ENCODE measurements at places on chromosomes 4 and X. TPM values are rescaled to one million over a fixed set of nuclear protein-coding genes. Genes with fewer than 3 reads are reported as not detected.

The ARL9 gene
- total RNA-seq = 2.5 TPM

DNA sequence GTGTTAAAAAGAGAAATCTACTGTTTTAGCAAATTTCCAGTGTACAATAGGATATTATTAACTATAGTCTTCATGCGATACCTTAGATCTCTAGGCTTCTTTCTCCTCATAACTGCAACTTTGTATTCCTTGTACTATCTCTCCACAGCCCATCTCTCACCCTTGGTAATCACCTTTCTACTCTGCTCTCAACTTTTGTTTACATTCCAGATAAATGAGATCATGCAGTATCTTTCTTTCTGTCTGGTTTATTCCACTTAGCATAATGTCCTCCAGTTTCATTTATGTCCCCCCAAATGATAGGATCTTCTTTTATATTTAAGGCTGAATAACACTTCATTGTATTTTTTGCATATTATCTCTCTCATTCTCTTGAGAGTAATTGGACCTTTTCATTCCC, 165.5 kb downstream of the HS3ST1 start:
- H3K36me3 ChIP-seq = no peaks in the 10 kb centered on the region
- H3K27me3 ChIP-seq = no peaks in the 10 kb centered on the region
- H3K4me1 ChIP-seq = no peaks in the 10 kb centered on the region
- H3K27ac ChIP-seq = no peak overlapping the region
- DNase-seq = no peak

- no peaks in the 10 kb centered on the region for H3K36me3 ChIP-seq
- H3K27ac ChIP-seq = no peak overlapping the region
- H3K4me3 ChIP-seq = no peak overlapping the region
Measured at GRCh38 chrX:77118686-77119085, 328.5 kb upstream of the FGF16 start.

The PRRG3 gene
- total RNA-seq = not detected

The GABRE gene
- 17.1 TPM for total RNA-seq

- no peak overlapping the region for H3K4me3 ChIP-seq
- no peaks in the 10 kb centered on the region for H3K27me3 ChIP-seq
Measured at GRCh38 chrX:97639526-97639925, 755.8 kb downstream of the RPA4 start.

The CCNA2 gene
- total RNA-seq = 318 TPM

- H3K36me3 ChIP-seq = no peaks in the 10 kb centered on the region
- H3K27me3 ChIP-seq = no peaks in the 10 kb centered on the region
Measured at GRCh38 chr4:174273930-174274329, 9.5 kb downstream of the FBXO8 start.

DNA sequence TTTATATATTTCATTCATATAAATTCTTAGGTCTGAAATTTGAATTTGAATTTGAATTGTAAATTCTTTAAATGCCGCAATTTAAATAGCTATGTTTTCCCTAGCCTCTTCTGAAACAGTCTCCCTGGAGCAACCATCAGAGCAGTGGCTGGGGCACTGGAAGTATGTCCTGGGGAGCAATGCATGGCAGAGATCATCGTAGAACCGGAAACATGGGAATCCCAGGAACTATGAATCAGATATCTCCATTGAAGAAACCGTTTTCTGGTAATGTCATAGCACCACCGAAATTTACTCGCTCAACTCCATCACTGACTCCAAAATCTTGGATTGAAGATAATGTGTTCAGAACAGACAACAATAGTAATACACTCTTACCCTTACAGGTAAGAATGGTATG, 4.9 kb downstream of the CPEB2 start:
- peaks cover 7% of the 10 kb centered on the region for H3K4me1 ChIP-seq
- no peaks in the 10 kb centered on the region for H3K27me3 ChIP-seq
- no peak overlapping the region for H3K27ac ChIP-seq
- no peaks in the 10 kb centered on the region for H3K36me3 ChIP-seq
- no peak for DNase-seq
- H3K4me3 ChIP-seq = no peak overlapping the region

The MAGEA1 gene
- not detected for total RNA-seq

GRCh38 chrX:54495814-54496516, at the start of gene FGD1:
Gene FGD1, minus strand, starts transcription at chrX:54496234. Its CDS starts 802 bp downstream, at chrX:54495432.
- peak within 1 kb of the TSS; percentile 29 for H3K27ac ChIP-seq
- no peaks in the 10 kb centered on the region for H3K36me3 ChIP-seq
- peaks cover 15% of the 10 kb centered on the region for H3K4me1 ChIP-seq
- peak; percentile 52 for DNase-seq
- no peaks in the 10 kb centered on the region for H3K27me3 ChIP-seq

DNA sequence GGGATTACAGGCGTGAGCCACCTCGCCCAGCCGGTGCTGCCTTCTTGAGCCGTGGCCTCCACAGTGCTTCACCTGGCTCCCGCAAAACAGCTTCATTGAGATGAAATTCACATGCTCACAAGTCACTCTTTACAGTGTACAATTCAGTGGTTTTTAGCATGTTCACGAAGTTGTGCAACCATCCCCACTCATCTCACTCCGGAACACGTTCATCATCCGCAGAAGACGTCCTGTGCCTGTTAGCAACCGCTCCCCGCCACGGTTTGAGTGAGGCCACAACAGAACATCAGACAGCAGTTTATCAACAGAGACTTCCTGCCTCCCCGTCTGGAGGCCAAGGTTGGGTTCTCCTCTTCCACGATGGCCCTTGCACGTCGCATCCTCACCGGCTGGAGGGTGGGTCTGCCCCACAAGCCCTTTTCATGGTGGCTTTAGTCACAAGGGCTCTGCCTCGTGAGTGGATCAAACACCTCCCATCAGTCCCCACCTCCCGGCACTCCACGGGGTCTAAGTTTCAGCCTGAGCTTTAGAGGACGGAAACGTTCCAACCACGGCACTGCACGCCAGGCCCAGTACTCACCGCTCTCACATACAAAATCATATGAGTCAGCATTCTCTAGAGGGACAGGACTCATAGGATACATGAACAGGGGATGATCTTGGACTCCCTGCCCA, 29.6 kb upstream of the SPON2 start:
- H3K27me3 ChIP-seq = no peaks in the 10 kb centered on the region
- no peak for DNase-seq
- no peaks in the 10 kb centered on the region for H3K36me3 ChIP-seq

The ADGRL3 gene
- total RNA-seq = not detected

The LONRF3 gene
- 1.1 TPM for total RNA-seq

The FAM47E gene
- not detected for total RNA-seq

The JAKMIP1 gene
- total RNA-seq = not detected

DNA sequence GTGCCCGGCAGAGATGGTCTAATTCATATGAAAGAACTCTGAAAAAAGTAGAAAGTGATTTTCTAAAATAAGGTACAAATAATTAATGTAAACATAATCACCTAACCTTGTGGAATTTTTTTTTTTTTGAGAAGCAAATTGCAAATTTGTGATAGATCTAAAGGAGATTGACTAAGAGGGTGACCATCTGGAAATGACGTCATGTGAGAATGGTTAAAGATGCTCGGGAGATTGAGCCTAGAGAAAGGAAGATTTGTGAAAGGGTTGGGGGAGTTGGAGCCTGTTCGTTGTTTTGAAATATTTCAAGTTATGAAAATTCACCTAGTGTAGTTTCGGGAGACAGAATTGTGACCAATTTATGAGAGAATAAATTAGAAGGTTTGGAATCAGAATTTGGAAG, 115.7 kb upstream of the ANK2 start:
- no peak overlapping the region for H3K27ac ChIP-seq
- H3K36me3 ChIP-seq = no peaks in the 10 kb centered on the region
- H3K4me3 ChIP-seq = no peak overlapping the region
- DNase-seq = no peak
- no peaks in the 10 kb centered on the region for H3K27me3 ChIP-seq

- H3K27me3 ChIP-seq = no peaks in the 10 kb centered on the region
- no peak for DNase-seq
- H3K36me3 ChIP-seq = 0 out of 2 replicates have a peak, but pooled peaks cover 3% of the 10 kb centered on the region
- H3K27ac ChIP-seq = no peak overlapping the region
Measured at GRCh38 chr4:98604723-98605122, 53.7 kb downstream of the TSPAN5 start.

DNA sequence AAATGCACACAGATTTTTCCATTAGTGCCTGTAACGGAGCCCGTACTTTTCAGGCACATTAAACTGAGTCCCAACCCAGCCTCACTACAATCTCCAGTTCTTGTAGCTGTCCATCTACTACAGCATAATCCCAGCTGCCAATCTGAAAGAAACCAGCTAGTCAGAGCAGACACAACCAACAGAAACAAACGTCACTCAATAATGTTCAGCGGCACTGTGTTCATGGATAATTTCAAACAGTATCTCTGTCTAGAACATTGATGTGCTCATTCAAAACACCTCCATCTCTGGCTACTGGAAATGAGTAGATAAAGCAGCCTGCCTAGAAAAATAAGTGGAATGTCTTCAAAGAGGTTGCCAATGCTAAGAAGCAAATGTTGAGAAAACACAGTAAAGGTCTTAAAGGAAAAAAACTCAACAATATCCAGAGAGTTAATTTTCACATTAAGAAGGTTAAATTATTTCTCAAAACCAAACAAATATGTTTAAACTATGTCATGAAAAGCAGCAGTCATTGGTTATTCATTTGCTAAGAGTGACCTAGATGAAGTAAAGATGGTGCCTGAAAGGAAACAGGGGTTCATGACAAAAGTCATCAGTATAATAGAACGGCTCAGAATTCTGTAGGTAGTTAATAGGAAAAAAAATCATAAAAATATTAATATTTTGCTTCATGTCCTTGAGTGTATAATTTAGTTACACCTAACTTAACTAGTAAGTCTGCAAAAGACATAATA, 245.1 kb upstream of the MAB21L2 start:
- DNase-seq = no peak
- no peak overlapping the region for H3K4me3 ChIP-seq
- no peaks in the 10 kb centered on the region for H3K27me3 ChIP-seq
- peaks cover 12% of the 10 kb centered on the region for H3K4me1 ChIP-seq
- H3K36me3 ChIP-seq = no peaks in the 10 kb centered on the region

The MAGED1 gene
- 129 TPM for total RNA-seq

The EGFL6 gene
- not detected for total RNA-seq

- no peaks in the 10 kb centered on the region for H3K4me1 ChIP-seq
- no peaks in the 10 kb centered on the region for H3K27me3 ChIP-seq
- H3K27ac ChIP-seq = no peak overlapping the region
- no peak overlapping the region for H3K4me3 ChIP-seq
- no peak for DNase-seq
- no peaks in the 10 kb centered on the region for H3K36me3 ChIP-seq
Measured at GRCh38 chrX:10052906-10053625, 85.9 kb downstream of the CLDN34 start.

- no peaks in the 10 kb centered on the region for H3K27me3 ChIP-seq
- no peak for DNase-seq
- H3K4me3 ChIP-seq = no peak overlapping the region
- no peak overlapping the region for H3K27ac ChIP-seq
Measured at GRCh38 chrX:111283446-111283845, 13.2 kb upstream of the CAPN6 start.

The CHRDL1 gene
- total RNA-seq = 0.89 TPM

DNA sequence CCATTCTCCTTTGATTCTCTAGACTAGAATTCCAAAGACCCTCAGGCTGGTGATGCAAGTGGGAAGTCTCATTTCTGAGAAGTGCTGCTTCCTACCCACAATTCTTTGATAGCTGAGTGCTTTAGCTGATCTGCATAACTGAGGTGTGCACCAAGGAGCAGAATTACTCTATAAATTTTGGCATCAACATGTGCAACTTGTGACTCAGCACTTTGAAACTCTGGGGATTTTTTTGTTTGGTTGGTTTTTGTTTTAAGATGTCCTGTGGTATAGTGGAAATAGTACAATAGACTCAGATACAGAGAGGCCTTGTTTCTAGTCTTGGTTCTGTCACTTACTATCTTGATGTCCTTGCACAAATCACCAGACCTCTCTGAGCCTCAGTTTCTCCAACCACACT, 148.4 kb downstream of the AR start:
- peak overlapping the region; percentile 51 for H3K27ac ChIP-seq
- H3K36me3 ChIP-seq = no peaks in the 10 kb centered on the region
- DNase-seq = no peak
- no peaks in the 10 kb centered on the region for H3K27me3 ChIP-seq

DNA sequence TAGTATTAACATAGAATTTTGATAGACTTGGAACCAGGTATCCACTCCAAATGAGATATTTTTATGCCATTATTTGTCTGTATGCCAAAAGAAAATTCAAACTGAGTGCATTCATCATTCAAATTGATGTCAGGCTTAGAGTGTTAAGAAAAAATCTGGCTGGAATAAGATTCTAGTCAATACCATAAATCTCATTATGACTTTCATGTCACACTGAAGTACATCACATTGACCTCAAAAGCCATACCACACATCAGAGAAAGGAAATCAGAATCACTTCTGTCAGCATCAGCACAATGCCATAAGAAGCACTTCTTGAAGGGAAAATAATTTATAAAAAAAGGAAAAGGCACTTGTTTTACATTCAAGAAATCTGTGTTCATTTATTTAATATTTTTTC, 119.0 kb upstream of the BMP3 start:
- DNase-seq = no peak
- no peak overlapping the region for H3K4me3 ChIP-seq
- no peaks in the 10 kb centered on the region for H3K36me3 ChIP-seq
